Effector CD4-positive, alpha-beta T cell (primary cell): ENCODE measurements at places on chromosomes 11 and 22.
A peak's percentile ranks its signal among the peaks of the same experiment; 100 is the strongest.

GRCh38 chr11:13352711-13353110 lies 75.1 kb downstream of the BMAL1 start:
- DNase-seq, result no peak

DNA sequence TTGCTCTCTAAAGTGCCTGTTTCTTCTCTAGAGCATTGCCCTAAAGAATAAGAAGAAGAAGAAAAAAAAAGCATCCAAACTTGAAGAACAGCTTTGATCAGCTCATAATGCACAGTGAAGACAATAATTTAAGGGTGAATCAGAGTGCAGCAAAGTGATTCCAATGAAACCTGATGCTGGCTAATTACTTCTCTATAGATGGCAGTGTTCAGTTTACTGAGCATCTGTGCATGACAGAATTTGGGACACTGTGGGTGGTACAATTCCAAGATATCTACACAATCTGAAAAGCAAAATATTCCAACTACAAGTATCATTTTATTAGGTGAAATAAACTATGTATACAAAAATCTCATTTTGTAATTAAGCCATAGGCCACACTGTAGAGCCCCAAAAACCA lies 450.5 kb upstream of the CCDC90B start:
- DNase-seq, result no peak

- DNase-seq, result peak; percentile 0
Observed at GRCh38 chr22:50738649-50739227, 734 bp downstream of the ACR start.

DNA sequence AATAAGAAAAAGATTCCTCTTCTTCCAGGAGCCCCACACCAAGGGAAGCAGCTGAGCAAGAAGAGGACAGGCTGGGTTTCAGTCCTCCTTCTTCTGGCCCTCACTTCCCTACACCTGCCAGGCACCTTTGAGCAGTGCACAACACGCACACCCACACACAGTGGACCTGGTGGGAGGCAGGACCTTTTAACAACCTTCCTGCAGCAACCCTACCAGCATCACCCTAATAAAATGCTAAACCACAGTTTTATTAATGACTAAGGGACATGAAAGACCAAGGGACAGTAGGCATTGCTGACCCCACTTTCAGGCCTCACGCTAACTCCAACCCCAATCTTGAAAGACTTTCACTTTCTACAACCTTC lies 12.2 kb downstream of the ARAP1 start:
- no peak for DNase-seq

DNA sequence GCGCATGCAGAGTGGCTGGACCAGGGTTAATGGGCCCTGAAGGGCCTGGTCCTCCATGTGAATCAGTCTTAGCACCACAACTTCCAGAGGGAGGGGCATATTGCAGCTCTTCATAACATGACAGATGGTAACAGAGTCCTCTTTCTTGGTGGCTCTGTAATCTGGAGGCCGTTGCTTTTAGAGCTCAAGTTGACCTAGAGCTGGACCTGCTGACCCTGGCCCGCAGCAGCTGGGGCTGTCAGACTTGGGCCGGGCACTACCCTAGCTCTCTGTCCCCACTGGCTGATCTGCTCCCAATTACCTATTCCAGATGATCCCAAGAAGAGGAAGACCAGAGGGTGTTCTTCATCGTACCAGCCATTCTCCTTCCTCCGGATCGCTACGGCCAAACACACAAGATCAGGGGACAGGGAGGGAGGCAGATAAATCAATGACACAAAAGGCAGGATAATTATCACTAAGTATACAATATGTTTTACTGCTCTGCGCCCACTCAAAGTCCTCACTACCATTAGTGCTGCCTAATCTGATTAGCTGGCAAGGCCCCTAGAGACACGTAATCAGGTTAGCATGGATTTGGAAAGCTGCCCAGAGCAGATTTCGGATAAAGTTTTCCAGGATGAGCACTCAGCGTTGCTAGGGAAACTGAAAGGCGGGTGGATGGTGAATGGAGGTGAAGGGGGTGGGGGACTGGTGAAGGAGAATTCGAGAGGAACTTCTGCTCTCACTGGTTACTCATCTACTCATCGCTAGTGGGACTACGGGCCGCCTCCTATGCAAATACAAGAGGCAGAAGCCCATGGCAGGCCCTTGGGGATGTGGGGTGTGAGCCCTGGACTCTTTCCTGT lies 64.5 kb upstream of the PHOX2A start:
- no peak for DNase-seq

GRCh38 chr11:112421879-112422278 lies 161.2 kb upstream of the PLET1 start:
- DNase-seq, result no peak

- no peak for DNase-seq
Observed at GRCh38 chr22:29148036-29148435, 57.7 kb upstream of the EMID1 start.

GRCh38 chr11:96178049-96178886 lies 164.7 kb downstream of the MAML2 start:
- DNase-seq, result no peak

DNA sequence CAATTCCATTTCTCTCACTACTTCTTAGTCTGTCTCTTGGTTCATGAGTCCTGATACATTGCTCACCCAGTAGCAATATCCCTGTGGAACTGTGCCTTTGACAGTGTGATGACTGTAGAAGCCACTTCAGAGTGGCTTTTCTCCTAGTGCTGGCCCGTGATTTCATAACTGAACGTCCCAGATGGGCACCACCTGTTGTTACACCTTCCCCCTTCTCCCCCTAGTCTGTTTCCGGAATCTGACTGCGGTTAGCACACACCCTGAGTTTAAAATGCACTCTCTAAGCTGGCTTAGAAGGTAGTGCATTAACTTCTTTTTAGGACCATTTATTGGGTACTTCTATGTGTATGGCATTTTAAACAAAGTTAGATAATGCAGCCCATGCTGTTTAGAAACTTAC lies 83.0 kb downstream of the ALX4 start:
- no peak for DNase-seq

- no peak for DNase-seq
Observed at GRCh38 chr22:42769574-42770447, 49.1 kb upstream of the A4GALT start.

- DNase-seq, result no peak
Observed at GRCh38 chr11:62603072-62603408, 1.4 kb upstream of the MTA2 start.

- DNase-seq, result no peak
Observed at GRCh38 chr11:57648801-57649735, 644 bp downstream of the YPEL4 start.

- no peak for DNase-seq
Observed at GRCh38 chr11:99509863-99510262, 489.1 kb downstream of the CNTN5 start.

- DNase-seq, result no peak
Observed at GRCh38 chr22:35600476-35600875, 16.7 kb downstream of the MB start.

DNA sequence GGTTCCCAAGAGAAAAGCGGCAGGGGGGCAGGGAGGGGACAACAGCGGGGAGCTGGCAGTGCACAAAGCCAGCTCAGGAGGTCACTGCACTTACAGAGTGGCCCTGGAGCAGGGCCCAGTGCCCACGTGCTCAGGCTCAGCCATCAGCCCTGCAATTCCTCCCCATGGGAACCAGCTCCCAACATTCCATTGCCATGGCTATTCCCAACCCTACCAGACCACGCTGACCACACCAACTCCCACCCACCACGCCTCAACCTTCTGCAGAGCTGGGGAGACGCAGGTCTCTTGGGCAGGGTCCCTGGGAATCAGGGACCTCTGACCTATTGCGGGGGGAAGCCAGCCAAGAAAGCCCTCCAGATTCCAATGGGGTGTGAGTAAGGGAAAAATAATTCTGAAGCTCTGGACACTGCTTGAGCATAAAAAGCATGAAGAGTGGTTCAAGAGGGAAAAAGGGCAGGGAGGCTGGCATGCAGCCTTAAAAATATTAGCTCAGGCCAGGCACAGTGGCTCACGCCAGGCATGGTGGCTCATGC lies 38.3 kb upstream of the TFIP11 start:
- no peak for DNase-seq
